Right ventricle myocardium superior (tissue), 1 donor: ENCODE measurements at places on chromosomes 12 and 14.

GRCh38 chr12:19811922-19812321, 372.6 kb downstream of the AEBP2 start:
- no peak for DNase-seq

DNA sequence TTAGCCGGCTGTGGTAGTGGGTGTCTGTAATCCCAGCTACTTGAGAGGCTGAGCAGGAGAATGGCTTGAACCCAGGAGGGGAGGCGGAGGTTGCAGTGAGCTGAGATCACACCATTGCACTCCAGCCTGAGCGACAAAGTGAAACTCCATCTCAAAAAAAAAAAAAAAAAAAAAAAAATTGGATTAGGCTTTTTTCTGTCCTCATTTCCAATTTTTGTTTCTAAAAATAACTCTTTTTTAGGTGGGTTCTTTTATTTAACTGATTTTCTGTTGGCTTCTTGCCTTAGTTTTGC, 863.7 kb downstream of the LRFN5 start:
- DNase-seq = no peak

GRCh38 chr12:24596768-24597388, 352.0 kb downstream of the BCAT1 start:
- no peak for DNase-seq

GRCh38 chr12:123099560-123100192, 51.2 kb downstream of the PITPNM2 start:
- no peak for DNase-seq

- DNase-seq = no peak
These were observed 50.5 kb downstream of the ANO4 start for GRCh38 chr12:100845095-100845494.

GRCh38 chr12:56520048-56520447, 1.6 kb upstream of the RBMS2 start:
- no peak for DNase-seq

DNA sequence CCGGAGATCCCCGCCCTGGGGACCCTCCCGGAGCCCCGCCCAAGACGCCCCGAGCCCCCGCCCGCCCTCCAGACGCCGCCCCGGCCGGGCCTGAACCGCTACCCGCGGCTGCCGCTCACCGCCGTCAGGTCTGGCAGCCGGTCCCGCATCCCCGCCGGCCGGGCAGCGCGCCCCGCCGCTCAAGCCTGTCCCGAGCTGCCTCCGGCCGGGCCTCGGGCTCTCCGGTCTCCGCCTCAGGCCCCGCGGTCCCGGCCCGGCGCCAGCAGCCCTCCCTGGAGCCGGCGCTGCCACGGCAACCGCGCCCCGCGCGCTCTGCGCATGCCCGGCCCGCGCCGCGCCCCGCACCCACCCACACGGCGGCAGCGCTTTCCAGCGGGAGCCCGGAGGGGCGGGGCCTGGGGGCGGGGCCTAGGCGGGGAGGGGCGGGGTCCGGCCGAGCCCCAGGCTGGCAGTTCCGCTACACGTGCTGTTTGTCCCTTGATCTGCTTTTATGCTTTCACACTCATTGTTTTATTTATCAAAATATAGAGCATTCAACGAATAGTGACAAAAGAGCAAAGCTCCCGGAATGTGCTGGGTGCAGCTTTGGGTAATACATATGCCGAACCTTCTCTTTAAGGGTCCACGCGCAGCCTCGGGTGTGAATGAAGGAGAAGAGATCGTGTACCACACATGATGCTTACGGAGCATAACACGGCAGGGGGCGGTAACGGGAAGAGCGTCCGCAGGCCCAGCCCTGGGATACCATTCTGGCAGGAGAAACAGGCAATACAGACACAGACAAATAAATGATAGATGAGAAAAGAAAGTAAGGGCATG, at the start of gene STX2:
TSS of gene STX2 (minus strand) at position 300 of the 819 bp plus-strand sequence. CDS start at position 149, 151 bp downstream.
- DNase-seq = peak; percentile 93

DNA sequence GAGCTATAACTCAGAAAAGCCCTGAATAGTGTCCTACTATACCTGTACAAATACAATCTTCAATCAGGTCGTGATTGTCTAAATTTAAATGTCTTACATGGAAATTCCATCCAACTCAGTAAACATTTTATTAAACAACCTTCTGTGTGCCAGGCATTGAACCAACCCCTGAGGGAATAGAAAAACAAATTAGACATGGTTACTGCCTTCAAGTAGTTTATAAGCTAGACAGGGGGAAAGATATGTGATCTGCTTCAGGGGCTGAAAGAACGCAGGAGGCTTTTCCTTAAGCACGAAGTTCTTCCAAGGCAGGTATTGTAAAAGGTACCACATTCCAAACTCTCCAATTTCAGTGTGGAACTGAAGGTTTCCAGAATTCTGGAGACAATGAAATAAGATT, 39.7 kb upstream of the STAB2 start:
- DNase-seq = no peak

DNA sequence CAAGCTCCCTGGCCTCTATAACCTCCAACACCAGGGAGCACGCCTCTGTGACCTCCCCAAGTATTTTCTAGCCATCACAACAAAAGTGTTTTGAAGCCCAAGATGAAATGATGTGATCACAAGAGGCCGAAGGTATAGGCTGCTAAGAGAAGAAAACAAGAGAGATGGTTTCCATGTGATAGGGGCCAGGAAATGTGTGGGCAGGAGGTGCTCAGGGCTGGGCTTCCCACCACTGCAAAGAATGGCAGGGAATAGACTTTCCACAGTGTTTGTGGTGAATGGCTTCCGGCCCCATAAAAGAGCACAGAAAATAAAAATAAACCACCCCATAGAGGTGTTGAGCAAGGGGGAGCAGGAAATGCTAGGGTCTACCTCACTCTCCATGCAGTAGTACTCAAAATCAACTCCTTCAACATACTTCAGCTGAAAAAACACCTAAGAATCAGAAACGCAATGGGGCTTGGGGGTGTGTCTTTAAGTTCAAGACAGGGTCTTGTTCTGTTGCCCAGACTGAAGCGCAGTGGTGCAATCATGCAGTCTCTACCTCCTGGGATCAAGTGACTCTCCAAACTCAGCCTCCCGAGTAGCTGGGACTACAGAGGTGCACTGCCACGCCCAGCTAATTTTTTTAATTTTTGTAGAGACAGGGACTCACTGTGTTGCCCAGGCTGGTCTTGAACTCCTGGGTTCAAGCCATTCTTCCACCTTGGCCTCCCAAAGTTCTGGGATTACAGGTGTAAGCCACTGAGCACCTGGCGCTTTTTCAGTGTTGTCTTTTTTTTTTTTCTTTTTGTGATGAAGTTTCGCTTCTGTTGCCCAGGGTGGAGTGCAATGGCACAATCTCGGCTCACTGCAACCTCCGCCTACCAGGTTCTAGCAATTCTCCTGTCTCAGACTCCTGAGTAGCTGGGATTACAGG, 27.1 kb downstream of the DAD1 start:
- no peak for DNase-seq

- no peak for DNase-seq
These were observed 161.3 kb upstream of the CCND2 start for GRCh38 chr12:4112290-4112689.

GRCh38 chr14:98912655-98913054, 359.3 kb downstream of the BCL11B start:
- no peak for DNase-seq

DNA sequence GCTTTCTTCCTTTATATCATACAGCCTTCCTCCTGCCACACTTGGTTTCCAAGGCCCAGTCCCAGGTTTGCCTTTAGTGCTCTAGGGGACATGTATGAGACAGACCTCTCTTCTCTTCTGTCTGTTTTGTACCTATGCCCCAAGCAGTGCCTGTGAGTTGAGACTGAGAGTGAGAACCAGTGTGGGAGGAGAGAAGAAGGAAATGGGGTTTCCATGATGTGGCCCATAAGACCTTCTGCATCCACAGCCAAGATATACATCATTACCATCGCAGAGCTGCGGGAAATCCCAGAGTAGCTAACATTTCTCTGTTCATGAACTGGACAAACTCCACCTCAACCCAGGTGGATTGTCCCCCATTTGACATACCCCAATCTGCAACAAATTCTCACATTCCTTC, 2.8 kb downstream of the TESPA1 start:
- DNase-seq = no peak

- DNase-seq = no peak
These were observed 171.3 kb upstream of the CRY1 start for GRCh38 chr12:107264667-107265066.

- DNase-seq = peak; percentile 92
These were observed 29.9 kb downstream of the HSPB8 start for GRCh38 chr12:119208626-119209061.

DNA sequence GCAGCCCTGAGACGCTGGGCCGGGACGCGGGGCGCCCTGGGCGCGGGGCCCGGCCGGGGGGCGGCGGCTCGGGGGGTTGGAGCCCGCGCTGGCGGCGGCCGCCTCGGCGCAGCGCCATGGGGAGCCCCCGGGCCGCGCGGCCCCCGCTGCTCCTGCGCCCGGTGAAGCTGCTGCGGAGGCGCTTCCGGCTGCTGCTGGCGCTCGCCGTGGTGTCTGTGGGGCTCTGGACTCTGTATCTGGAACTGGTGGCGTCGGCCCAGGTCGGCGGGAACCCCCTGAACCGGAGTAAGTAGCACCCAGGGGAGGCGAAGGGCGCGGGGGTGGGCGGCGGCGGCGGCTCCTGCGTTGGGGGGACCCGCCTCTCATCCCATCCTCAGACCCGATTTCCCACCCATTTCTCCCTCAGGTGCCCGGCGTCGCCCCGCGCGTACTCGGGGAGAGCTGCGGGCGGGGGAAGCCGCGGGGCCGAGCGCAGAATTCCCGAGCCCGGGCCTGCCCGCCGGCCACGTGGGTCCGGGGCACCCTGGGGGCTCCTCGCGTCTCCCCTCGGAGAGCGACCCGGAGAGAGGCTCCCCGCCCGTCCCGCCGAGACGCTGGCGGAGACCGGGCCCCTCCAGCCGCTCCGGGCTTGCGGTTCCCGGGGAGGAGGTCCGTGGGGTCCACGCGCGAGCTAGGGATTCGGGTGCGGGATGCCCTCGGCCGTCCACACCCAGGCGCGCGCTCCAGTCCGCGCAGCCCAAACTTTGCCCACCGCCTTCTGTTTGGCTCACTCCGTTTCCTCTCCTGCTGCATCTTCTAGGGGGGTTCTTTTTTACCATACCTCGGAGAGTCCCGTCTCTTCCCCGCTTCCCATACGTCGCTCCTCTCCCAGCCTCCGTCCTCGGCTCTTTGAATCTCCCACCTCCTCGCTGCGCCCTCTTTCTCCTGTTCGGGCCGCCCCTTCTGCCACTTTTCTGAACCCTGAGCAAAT, 807 bp downstream of the B4GALNT3 start:
- peak; percentile 53 for DNase-seq

DNA sequence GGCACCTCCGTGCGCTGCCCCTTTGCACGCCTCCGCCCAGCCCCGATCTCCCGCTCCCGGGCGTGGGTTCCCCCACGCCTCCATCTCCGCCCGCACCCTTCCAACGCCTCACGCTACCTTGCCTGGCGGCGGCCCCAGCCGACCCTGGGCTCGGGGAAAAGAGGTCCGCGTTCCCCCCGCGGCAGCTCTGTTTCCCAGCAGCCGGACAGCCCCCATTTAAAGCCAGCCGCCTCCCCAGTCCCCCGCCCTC, at the start of gene PRIMA1:
TSS of gene PRIMA1 (minus strand) at position 193 of the 250 bp plus-strand sequence. CDS start 767 bp downstream, outside the sequence.
- no peak for DNase-seq

DNA sequence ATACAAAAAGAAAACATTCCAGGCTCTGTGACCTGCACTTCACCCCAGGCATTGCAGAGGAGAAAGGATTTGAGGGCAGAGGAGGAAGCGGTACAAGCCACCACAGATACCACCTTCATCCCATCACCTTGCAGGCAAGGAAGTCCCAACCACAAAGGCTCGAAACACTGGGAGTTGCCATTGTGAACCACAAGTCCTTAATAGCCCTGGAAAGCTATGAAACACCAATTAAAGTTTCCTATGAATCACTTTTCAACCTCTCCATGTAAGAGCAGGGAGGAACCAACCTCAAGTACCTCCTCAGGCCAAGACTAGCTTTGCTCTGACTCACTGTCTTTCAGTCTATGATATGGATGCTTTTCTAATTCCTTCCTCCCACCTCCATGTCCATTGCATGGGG, 27.0 kb downstream of the MAP3K9 start:
- DNase-seq = no peak

GRCh38 chr14:52741865-52742264, 11.9 kb downstream of the STYX start:
- no peak for DNase-seq

DNA sequence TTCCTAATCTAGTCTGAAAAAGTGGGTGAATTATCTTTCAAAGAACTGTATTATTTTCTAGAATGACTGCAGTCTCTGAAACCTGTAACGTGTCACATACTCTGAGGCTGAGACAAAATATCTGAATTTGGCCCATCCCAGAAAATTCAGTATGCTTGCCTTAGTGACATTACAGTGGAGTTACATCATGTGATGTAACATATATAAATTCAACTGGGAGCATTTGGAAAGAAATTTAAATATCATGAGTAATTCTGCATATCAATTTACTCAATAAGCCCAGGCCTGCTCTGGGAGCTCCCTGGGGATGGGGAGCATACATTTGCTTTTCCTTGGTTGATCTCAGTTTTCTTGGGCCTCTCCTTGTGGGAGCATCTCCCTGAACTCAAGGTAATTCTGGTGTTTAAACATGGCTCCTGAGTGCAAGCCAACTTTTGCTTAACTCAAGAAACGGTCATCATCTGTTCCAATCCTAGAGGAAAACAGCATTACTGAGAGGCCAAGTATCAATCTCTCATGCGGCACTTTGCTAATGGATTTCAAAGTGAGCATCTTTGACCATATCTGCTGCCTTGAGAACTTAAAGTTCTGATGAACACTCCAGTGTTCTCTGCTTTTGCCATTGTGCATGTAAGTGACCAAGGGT, 54.4 kb downstream of the AKAP6 start:
- no peak for DNase-seq

DNA sequence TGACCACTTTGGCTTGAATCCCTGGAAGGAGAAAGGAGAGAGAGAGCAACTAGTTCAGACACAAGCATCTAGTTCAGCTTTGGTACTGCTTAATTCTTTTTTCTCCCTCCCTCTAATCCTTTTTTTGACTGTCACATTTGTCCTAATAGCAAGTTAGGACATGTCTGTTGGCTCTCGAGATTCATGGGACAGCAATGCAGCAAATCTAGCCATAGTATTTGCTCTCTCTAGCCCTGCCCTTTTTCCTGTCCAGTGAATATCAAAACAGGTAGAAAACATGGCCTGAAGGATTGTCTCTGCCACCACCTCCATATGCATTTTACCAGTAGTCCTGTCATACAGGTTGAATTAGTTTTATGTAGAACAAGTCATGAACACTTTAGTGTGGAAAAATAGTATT, 116.4 kb downstream of the PTPRB start:
- no peak for DNase-seq
